ENCODE measurements at places on chromosomes 4 and X.

DNA sequence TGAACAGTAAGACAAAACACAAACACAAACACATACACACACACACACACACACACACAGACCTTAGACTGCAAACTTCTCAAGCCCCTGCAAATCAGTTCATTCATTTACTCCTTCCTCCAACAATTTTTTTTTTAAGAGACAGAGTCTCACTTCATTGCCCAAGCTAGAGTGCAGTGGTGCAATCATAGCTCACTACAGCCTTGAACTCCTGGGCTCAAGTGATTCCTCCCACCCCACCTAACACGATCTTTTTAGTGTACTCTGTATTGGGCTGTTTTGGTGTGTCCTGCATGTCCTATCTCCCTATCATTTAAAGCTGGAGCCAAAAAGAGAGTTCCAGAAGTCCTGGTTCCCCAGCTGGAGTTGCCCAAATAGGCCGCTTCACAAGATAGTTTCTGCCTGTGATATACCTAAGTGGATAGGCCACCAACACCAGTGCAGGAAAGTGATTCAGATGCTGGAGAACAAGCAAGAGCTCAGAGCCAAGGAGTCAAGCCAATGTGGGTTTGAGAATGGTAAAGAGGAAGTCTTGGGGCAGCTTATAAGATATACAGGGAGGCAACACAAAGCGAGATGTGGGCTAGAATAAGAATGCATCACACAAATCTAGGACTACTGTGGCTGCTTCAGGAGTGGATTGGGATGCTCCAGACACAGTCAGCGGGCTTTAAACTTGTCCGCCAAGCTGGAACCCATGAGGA lies 85.4 kb upstream of the RAPGEF2 start:
- DNase-seq: no peak

DNA sequence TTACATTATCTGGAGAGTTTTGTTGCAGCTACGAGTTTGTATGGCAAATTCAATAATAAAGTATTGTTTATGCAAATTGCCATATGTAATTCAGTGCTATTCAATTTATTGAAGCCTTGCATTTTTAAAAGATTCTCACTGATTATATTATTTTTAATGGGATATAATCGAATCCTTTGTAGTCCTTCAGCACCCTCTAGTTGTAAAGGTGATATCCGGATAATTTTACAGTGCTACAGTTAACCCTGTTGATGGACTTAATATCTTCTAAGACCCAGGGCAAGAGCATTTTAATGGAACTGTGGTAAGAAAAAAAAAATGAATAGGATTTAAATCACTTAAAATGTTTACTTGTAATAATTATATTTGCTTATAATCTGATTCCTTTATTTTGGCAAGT lies 48.5 kb upstream of the GRIA2 start:
- no peak for DNase-seq

GRCh38 chr4:113106108-113106507 lies 56.7 kb downstream of the ANK2 start:
- no peak for DNase-seq

DNA sequence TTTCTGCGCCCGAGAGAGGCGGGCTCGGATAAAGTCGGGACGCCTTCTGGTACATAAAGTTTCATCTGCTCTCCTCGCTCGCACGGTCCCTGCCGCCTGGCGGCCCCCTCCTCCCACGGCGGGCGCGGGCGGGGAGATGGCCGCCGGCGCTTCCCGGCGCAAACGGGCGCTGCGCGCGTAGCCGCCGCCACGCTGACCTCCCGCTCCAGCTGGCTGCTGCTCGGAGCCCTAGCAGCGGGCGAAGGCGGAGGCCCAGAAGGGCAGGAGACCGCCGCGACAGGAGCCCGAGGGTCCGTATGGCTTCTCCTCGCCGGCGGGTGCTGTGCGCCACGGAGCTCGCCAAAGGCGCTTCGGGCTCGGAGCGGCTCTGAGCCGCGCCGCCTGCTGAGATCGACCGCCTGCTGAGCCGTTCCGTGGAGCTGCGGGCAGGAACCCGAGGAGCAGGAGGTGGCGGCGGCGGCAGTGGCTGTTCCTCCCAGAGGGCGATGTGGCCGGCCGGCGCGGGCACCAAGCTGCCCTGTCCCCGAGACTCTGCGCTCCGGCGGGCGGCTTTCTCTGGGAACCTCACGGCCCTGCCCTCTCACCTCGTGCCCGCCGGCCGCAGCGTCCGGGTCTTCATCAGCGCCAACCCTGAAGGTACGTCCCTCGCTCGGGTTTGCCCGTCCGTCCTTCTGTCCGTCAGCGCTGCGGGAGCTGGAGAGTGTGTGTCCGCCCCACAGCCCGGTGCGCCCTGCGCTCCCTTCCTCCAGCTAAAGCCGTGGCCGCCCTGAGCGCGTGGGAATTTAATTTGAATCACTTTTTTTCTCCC lies at the start of gene NWD2:
Gene NWD2 (plus strand): TSS at position 161 of the 808 bp plus-strand sequence. CDS start 325 bp downstream, at position 486.
- DNase-seq: no peak

GRCh38 chrX:140480765-140481164 lies 24.1 kb downstream of the SOX3 start:
- no peak for DNase-seq

GRCh38 chr4:76881375-76881774 lies 16.6 kb downstream of the SOWAHB start:
- no peak for DNase-seq

DNA sequence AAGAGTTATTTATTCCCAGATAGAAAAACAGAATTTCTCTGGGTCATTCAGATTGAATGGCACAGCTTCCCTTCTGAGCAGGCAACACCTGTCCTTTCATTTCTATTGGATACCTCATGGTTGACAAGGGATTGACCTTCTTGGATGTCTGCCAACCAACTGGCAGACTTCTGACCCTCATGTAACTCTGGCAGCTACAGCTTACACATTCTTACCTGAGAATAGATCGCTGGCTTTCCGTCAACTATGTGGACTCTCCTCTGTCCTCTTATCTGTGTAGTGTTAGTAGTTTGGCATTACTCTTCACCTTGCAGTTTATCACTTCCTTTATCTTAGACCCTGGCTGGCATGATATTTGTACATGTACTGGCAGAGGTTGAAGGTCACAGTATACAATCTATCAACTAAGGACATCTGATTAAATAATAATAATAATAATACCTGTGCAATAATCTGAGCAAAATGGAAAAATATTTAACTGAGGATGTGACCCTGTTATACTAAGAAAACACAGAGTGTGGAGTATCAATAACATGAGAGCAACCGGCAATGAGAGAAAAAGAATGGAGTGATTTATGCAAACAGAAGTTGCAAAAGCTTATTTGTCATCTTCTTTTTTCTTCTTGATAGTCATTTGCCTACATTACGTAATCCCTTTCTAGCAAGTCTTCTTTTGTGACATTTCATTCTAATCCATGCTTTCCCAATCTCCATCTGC lies 1118.2 kb downstream of the ARAP2 start:
- peak; percentile 7 for DNase-seq

DNA sequence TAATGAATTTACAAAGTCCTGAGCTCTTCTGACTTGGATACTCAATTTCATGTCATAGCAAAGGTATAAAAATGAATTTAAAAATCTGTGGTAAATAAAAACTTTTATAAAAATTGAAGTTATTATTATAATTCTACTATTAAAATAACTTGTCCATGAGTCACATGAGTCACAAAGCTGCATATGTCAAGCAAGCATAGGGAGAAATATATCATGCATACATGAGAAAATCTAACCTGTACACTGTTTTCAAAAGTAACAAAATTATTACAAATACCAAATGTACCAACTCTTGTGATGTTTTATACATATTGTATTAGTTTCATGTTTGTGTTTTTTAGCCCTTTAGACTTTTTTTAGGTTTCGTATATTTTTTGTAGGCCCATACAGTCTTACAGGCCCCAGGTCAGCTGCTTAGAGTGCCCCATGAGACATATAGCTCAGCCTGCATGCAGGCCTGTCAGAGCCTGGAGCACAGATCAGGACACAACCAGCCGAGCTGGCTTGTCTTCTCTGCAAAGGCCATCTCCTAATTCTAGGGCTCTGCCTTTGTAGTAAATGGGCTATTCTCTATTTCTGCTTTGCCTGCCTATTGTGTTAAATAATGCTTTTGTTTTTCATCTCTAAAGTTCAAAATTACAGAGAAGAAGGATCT lies 818.7 kb upstream of the TENM3 start:
- no peak for DNase-seq

GRCh38 chr4:61531188-61531587 lies 331.1 kb downstream of the ADGRL3 start:
- DNase-seq: peak; percentile 12

GRCh38 chr4:11480683-11481082 lies 52.0 kb upstream of the HS3ST1 start:
- no peak for DNase-seq

DNA sequence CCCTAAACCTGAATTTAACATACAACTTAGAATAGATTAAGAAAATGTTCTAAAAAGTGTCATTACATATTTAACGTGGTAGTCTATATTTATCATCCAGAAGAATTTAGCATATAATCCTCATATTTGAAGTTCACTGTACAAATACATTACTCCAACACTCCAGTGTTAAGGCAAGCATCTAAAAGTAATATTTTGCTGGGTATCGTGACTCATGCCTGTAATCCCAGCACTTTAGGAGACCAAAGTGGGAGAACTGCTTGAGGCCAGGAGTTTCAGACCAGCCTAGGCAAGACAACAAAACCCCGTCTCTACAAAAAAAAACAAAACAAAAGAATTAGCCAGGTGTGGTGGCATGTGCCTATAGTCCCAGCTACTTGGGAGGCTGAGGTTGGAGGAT lies 24.8 kb downstream of the LRBA start:
- no peak for DNase-seq

GRCh38 chr4:113692809-113693411 lies 68.6 kb downstream of the CAMK2D start:
- DNase-seq: no peak

- DNase-seq: no peak
Observed at GRCh38 chr4:133149932-133150471, 908 bp downstream of the PCDH10 start.

GRCh38 chr4:56861360-56861759 lies 39.9 kb upstream of the SPINK2 start:
- no peak for DNase-seq

- DNase-seq: no peak
Observed at GRCh38 chrX:34901761-34902160, 40.8 kb upstream of the FAM47B start.

DNA sequence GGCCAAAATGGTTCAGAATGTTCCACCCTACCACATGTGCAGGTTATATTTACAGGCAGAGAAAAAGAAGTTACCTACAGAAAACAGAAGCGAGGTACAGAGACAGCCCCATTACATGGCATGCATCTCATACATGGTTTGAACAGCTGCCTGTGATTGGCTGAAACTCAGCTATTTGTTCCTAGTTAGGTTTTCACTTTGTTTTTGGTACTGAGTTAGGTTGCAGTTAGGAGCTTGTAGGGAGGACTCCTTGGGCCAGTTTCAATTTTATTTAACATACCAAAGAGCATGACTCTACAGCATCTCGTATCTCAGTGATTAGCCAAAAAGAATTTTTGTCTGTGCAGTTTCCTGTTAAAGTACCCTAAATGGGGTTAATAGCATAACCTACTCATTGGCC lies 392.0 kb downstream of the MAPK10 start:
- DNase-seq: no peak

GRCh38 chrX:20653070-20653469 lies 386.4 kb upstream of the RPS6KA3 start:
- no peak for DNase-seq

DNA sequence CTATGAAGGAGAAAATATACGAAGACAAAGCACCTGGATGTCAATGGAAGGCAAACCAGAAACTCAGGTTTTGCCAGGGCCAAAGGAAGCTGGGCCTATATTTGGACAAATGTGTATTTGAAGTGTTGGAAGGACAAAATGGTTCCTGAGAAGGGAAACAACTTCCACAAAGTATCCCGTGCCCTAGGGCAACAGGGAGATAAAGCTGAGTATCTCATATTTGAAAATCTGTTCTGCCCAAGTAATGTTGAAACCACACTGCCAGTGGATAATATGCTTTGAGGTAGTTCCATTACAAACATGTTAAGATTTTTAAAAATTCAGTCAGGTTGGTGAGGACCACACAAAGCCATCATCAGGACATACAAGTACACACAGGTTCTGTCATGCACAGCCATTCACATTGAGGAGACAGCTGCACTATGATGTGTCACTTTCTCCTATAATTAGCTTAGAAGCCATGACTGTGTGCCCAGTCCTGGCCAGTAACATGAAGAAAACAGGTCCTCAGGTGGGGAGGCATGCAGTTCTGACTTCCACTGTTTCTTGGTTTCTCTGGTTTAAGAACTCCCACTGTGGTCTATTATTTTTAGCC lies 116.4 kb downstream of the PWWP3B start:
- DNase-seq: no peak

- DNase-seq: no peak
Observed at GRCh38 chrX:139052461-139052860, 340.9 kb upstream of the FGF13 start.

- DNase-seq: peak; percentile 8
Observed at GRCh38 chr4:149370785-149371420, 444.7 kb downstream of the IQCM start.

DNA sequence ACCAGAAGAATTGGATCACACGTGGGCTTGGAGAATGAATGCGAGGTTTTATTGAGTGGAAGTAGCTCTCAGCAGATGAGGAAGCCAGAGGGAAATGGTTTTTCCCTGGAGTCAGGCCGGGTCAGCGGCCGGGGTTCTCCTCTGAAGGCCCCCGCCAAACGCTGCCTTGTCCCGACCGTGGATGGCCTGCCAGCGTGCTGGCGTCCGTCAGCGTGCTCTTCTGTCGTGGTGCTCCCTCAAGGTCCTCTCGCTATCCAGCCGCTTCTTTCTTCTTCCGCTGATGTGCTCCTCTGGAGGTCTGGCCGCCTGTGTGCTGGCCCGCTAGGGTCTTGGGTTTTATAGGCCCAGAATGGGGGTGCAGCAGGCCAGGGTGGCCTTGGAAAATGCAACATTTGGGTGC lies 632.2 kb downstream of the TRAM1L1 start:
- DNase-seq: no peak

- no peak for DNase-seq
Observed at GRCh38 chrX:10932842-10933440, 178.2 kb upstream of the HCCS start.

- DNase-seq: no peak
Observed at GRCh38 chr4:108393890-108394472, 225.2 kb upstream of the LEF1 start.

DNA sequence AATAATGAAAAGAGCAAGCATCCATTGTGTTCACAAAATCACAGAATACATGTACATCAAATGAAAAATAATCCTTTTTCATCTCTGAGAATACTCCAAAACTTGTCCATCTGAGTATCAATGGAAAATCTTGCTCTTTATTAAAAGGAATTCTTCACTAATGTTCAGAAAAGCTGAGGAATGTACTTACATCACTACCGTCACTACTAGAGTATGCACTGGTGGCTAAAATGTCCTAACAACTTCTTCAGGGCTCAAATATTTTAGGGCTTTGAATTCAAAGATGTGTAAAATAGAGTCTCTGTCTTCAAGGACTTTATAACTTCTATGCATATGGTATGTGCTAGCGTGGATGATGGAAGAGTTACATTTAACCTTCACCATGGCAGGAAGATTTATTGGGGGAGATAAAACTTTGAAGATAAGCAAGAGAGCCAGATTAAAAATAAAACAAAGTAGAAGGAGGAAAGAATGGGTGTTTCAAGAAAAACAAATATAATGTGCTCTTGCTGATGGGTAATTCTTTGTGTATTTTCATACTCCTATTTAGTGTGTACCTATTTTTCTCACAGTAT lies 55.1 kb downstream of the DMD start:
- no peak for DNase-seq
